ENCODE measurements at places on chromosomes 7 and 10. TPM values are rescaled to one million over a fixed set of nuclear protein-coding genes. Genes with fewer than 3 reads are reported as not detected.

DNA sequence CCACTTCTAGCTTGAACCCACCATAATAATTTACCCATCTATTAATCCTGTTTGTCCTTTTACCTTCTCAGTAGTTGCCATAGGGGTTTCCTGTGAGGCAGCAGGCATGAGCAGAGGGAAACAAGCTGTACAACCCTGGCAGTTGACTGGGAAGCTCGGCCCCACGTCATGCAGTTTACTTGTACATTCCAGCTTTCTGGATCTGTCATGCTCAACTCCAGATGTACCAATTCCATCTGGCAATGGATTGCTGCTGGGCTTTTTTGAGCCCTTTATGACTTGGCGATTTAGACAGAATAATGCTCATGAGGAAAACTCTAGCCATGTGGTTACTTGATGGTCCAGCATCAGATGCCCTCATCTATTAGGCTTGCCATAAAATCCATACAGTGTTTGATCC lies 112.5 kb downstream of the GNAI1 start:
- DNase-seq: no peak

The ZNF853 gene
- 16.6 TPM for total RNA-seq

GRCh38 chr7:151006590-151007300 lies 15.9 kb downstream of the NOS3 start:
- DNase-seq: no peak

DNA sequence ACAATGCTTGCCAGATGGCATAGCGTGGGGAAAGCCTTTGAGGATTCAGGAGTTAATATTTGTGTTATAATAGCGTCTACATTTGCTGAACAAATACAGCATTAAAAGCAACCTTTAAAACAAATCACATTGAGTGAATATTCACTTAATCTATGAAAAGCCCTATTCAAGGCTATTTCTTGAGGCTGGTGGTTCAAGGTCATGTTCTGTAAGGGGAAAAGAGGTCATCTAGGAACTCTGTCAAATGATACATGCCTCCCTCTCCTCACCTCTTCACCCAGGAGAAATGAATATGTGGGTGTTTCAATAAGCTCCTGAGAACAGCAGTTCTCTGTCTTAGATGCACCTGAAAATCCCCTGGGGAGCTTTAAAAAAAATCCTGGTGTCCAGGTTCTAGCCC lies 303.0 kb downstream of the ELMO1 start:
- no peak for DNase-seq

DNA sequence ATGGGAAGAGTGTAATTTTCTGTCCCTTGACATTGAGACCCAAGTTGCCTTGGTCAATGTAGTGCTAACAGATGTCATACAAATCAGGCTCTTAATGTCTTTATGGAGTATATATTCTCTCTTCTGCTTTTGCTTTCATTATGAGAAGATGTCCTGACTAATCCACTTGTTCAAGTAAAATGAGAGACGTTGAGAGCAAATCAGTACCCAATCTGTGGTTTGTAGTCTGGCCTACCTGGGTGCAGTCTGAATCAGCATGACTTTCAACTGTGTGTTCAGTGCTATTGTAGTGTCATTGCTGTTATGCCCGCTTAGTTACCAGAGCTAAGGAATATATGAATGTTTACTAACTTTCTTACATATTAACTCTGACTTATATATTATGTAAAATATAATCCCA lies 612.4 kb downstream of the ANKRD7 start:
- no peak for DNase-seq

DNA sequence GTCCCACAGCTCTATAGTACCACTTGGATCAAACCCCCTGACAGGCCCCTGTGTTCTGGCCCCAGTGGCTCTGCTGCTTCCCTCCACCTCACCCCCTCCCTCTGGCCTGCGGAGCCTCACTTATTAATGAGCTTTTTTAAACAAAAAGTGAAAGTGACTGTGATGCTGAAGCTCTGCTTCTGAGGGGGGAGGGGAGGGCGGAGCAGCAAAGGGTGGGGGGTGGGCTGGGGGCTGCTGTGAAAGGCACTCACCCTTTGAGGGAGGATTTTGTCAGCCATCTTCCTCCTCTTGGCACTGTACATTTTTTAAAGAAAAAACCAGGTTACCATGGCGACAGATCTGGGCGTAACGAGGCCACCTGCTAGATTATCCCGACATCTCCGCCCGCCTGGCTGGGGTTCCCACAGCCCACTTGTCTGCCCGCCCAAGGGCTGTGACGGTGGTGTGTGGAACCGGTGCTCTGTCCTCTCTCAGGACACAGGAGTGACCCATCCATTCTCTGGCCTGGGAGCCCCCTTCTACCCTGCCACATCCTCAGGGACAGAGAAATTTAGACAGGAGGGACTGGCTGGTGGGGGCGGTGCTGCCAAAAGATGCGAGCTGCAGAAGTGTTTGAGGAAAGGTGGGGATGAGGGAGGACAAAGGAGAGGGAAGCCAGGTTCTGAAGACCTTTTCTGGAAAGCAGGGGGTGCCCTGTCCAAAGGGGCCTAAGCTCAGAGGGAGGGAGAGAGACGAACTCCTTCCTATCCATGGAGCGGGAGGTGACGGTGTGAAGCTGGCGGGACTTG lies 4.9 kb downstream of the SMARCD3 start:
- DNase-seq: no peak

The TRPV6 gene
- not detected for total RNA-seq

The AKR1D1 gene
- not detected for total RNA-seq

DNA sequence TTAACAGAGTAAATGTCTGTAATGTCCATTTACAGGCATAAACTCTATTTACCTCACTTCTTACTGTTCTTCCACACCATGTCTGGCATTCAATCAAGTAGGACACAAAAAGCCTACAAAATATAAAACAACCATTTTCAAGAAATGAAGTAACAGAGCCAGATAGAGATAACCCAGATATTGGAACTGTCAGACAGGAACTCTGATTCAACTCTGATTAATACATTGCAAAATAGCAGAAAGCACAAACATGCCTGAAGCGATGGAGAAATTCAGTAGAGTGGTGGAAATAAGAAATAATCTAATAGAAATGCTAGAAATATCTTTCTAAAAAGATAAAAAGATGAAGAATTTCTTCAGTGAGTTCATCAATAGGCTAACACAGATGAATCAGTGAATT lies 964.4 kb downstream of the PCDH15 start:
- no peak for DNase-seq
